ENCODE measurements at places on chromosomes 11 and 22.

GRCh38 chr22:32994041-32994830 lies 63.9 kb downstream of the SYN3 start:
- no peak for DNase-seq

DNA sequence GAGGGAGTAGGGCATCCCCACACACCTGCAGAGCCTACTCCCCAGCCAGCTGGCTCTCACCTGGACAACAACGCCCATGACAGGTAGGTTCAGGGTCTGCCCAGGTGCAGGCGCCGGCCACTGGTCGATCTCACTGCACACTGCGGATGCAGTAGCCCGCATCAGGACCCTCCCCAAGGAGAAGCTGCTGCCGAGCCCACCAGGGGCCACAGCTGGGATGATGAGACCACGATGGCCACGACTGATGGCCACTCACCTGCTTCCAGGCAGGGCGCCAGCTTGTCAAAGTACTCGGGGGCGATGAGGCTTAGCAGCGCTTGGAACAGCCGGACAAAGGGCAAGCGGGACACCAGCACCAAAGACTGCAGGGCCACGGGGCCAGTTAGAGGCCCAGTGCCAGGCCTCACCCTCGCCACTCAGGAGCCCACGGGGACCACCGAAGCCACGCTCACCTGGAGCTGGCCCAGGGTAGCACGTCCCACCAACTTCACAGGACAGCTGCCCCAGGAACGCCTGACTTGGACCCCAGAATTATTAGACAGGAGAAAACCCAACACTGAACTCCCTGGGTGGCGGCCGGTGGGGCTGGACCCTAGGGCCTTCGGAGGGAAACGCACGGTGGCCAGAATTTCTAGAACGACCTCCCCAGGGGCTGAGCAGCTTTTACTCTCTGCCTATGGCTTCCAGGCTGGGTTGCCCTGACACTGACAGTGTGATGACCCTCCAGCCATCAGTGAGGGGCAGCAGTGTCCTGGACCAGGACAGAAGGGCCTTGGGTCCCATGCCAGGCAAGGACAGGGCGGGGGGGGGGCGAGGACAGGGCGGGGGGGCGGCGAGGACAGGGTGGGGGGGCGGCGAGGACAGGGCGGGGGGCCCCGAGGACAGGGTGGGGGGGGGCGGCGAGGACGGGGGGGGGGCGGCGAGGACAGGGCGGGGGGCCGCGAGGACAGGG lies 8.9 kb upstream of the PLXNB2 start:
- DNase-seq: no peak

- no peak for DNase-seq
Measured at GRCh38 chr11:116678887-116679286, 93.9 kb downstream of the BUD13 start.

- no peak for DNase-seq
Measured at GRCh38 chr11:116901211-116901610, 63.8 kb upstream of the APOA1 start.

- DNase-seq: no peak
Measured at GRCh38 chr11:11747570-11747969, 94.2 kb upstream of the USP47 start.

DNA sequence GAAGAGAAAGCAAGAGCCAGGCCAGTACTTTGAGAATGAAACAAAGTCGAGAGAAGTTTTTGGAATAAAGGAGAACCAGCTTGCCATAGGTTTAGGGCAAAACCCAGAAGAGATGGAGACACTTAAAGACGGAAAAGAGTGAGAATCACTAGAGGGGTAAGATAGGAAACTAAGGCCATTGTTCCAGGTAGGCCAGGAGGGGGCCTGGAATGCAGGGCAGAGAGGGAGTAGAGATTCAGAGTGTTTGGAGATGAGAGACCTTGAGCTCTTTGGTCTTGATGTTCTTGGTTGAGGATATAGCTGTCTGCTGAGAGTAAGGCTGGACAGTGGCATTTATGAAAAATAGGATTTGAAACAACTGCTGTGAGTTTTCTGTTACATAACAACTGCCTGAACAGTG lies 263.3 kb upstream of the POU2AF2 start:
- no peak for DNase-seq

- no peak for DNase-seq
Measured at GRCh38 chr11:77558380-77558779, 31.4 kb upstream of the AQP11 start.

- no peak for DNase-seq
Measured at GRCh38 chr11:23725752-23726151, 771.1 kb upstream of the LUZP2 start.

- DNase-seq: no peak
Measured at GRCh38 chr11:116694349-116694725, 78.5 kb downstream of the BUD13 start.

DNA sequence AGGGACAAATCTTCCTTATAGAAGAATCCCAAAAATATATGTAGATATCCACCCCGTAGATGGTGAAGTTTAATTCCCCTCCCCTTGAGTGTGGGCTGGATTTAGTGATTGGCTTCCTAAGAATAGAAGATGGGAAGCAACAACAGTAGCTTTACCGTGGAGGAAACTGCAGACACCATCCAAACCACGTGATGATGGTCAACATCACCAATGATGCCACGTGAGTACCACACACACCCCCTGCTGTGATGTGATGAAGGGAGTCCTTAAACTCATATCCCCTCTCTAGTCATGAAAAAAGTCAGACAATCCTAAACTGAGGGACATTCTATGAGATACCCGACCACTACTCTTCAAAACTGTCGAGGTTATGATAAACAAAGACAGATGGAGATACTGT lies 76.4 kb upstream of the SLC22A12 start:
- DNase-seq: no peak

GRCh38 chr11:71433648-71434450 lies 14.3 kb downstream of the DHCR7 start:
- DNase-seq: no peak

DNA sequence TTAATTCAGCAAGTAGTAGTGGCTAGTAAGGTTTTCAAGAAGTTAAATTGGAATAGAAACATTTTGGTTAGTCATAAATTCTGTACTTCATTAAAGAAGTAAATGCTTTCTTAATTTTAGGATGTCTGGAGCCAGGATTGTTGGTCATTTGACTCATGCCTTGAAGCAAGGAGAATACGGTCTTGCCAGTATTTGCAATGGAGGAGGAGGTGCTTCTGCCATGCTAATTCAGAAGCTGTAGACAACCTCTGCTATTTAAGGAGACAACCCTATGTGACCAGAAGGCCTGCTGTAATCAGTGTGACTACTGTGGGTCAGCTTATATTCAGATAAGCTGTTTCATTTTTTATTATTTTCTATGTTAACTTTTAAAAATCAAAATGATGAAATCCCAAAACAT lies 25.8 kb downstream of the ACAT1 start:
- no peak for DNase-seq

- no peak for DNase-seq
Measured at GRCh38 chr11:87970762-87971161, 204.5 kb downstream of the RAB38 start.

DNA sequence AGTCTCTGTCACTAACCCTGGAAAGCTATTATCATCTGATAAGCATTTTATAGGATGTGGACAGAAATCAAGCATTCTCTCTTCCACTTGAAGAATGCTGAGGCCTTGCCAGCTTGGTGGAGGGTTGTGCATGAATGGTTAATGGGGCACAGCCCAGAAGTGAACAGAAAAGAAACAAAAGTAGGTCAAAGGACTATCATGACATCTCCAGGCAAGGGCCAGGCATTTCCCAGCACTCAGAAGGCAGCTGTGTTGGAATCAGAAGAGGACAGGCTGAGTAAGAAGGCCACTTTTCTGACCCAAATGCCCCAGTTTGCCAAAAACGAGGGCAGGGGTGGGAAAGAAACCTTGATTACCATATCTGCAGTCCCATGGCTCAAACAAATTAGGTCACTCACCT lies 12.4 kb downstream of the TENM4 start:
- DNase-seq: no peak

GRCh38 chr11:4180441-4181183 lies 86.0 kb downstream of the RRM1 start:
- no peak for DNase-seq

- no peak for DNase-seq
Measured at GRCh38 chr22:31094741-31095140, 12.6 kb downstream of the SELENOM start.

- no peak for DNase-seq
Measured at GRCh38 chr11:44120169-44120568, 24.7 kb downstream of the EXT2 start.

DNA sequence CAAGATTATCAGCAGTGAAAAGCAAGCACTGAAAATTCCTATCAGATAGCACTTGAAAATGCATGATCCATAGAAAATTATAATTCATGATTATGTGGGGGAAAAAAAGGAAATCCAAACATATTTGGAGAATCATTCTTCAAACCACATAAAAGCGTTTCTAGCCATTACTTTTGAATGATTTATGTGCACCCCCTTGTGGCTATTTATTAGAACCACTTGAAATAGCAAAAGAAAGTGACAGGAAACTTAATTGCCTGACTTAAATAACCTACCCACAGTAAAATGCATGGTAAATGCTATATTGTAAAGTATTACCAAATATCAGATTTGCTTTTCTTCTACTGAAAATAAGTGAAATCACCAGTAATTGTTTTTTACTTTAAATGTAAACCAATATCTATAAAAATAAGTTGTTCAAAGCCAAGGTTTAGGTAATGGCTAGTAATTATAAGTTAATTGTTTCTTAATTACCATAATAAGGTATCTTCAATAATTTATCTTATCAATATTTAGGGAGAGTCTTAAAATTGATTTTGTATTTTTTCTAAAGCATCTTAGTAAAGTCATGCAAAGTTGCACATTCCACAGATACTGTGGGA lies 168.5 kb downstream of the ARHGAP42 start:
- DNase-seq: no peak

GRCh38 chr11:117089685-117090084 lies 8.5 kb downstream of the SIK3 start:
- DNase-seq: no peak

GRCh38 chr22:20803696-20804324 lies 29.9 kb downstream of the SERPIND1 start:
- peak; percentile 14 for DNase-seq

DNA sequence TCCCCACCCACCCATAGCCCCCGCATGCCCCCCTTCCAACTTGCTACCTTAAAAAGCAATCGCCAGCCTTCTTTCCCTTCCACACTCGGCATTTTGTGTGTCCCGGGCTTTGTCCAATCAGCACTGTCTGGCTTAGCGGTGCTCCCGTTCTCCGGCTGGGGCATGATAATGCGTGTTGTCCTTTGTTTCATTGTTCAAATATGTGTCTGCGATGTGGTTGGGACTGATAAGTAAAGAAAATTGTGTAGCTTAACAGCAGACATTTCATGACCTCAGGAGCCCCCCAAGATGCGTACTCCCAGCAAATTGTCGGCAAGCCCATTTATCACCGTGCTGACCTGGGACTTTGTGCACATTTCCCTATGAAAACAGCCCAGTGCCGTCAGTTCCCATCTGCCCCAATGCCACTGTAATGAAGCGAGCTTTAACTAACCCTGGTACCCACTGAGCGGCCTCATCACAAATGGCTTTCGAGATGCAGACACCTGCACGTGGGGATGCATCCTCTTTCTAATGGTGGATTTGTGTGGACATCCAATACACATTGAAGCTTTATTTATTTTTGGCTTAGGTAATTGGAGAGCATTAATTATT lies 167.0 kb upstream of the E2F8 start:
- no peak for DNase-seq

DNA sequence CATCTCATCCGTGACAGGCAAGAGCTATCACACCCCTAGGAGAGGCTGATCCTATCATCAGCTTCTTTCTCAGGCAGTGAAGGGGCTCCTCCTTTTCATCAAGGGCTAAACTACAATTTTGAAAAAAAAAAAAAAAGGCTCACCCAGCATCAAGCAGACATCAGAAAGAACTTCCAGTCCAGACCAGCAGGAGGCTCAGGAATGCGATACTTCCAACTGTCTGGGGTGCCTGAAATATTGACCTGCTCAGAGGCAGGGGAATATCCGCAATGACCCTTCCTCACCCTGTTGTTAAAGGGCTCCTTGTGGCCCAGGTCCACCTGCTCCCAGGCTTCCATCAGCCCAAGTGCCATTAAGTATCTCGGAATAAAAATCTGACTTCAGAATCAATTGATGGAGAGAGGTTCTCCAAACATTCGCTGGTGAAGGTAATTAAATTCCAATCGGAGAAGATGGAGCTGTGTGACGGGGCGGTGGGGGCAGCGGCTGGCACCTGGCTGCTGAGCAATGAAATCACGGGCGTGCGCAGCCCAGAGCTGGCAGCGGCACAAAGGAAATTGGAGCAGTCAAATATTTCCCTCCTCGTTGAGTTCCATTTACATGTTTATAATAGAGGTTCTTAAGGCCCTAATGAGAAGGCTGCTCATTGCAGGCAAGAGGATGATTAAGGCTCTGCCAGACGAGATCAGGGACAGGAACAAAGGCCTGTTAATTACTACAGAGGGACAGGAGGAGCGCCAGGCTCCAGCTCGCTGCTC lies 69.0 kb upstream of the THY1 start:
- no peak for DNase-seq

- no peak for DNase-seq
Measured at GRCh38 chr22:37218399-37218770, 6.1 kb upstream of the SSTR3 start.

DNA sequence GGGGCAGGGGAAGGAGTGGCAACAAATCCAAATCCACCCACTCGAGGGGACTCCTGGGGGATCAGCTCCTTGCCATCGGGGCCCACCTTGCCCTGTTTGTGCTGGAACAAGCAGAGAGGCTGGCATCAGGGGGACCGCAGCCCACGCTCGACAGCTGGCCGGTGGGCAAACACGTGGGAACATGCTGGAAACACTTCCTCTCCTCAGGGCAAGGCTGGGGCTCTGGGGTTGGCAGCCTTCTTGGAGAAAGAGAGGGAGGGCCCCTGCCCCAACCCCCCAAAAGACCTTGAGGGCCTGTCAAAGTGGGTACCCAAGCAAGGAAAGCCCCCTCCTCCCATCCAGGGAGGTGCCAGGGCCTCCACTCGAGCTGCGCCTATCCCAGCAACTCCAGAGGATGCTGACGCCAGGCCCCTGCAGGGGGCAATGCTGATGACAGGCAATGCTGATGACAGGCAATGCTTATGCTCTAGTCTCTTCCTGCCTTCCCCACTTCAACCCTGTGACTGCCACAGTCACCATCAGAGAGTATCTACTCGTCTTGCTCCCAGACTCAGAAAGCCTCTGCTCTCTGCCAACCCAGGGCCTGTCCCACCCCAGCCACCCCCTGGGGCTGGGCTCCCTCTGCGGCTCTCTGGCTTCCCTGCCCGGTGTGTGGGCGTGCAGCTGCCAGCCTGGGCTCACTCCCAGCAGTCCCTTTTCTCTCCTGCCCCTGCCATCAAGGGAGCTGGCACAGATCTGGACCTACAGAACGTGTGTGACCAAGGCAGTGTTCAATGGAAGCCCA lies 6.0 kb downstream of the ESS2 start:
- DNase-seq: no peak

GRCh38 chr11:11669233-11669846 lies 47.5 kb upstream of the GALNT18 start:
- no peak for DNase-seq

DNA sequence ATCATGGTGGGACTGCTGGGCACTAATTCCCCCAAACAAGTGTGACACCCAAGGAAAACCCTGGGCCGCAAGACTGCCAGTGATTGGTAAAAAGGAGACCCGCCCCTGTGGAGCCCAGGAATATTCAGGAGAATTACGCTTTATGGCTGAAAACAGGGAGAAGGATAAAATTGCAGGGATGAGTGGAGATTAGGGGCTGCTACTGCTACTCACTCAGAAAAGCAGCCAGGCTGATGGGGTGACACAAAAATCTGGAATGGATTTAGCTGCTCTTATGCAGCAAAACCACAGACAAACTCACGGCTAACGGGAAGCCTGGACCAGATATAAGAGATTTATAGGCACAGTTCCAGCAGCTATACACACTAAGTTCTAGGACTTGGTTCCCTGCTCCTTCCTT lies 4.4 kb upstream of the FBXO3 start:
- no peak for DNase-seq

GRCh38 chr11:75195167-75195962 lies 44.5 kb downstream of the SLCO2B1 start:
- DNase-seq: no peak
